Amniotic epithelial cell (primary cell): ENCODE measurements at places on chromosomes 16 and 17.

DNA sequence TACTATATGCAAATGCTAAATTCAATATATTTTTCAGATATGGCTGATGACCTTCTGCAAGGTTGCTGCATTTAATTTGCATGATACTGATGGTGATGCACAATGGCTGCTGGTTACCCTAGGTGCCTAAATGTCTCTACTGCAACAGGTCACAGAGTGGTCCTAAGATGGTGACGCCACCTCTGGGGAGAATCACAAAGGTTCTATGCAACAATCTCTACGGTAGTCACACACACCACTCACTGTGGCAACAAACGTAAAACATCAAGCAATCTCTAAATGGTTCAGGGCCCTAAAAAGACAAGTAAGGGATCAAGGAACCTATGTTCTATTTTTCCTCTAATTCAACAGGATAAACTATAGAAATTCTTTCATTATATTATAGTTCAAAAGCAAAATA is 293.3 kb downstream of the CEP112 start:
- DNase-seq = no peak

- no peak for DNase-seq
Measured at GRCh38 chr16:57229079-57229478, 16.0 kb upstream of the ARL2BP start.

DNA sequence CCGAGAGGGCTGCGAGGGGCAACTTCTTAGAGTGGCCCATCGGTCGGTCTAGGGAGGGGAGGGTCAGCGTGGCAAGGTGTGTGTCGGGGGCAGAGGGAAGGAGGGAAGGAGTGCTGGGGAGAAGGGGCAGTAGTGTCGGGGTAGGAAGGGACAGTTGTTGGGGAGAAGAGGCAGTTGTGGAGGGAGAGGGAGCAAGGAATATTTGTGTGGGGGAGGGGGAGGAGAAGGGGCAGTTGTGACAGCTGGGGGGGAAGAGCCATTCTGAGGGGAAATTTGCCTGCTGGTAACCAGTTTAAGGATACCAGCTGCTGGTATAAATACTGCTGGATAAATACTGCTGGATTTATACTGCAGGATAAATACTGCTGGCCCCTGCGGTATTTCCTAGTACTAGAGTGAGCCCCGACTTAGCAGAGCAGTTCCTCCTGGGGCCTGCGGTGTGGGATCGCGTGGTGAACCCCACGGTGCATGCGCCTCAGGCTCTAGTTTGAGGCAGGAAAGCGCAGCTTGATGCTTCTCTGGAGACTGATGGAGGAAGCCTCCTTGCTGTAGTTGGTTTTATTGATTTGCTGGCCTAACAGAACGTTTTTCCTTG is 309 bp downstream of the DNAH2 start:
- DNase-seq = peak; percentile 18

DNA sequence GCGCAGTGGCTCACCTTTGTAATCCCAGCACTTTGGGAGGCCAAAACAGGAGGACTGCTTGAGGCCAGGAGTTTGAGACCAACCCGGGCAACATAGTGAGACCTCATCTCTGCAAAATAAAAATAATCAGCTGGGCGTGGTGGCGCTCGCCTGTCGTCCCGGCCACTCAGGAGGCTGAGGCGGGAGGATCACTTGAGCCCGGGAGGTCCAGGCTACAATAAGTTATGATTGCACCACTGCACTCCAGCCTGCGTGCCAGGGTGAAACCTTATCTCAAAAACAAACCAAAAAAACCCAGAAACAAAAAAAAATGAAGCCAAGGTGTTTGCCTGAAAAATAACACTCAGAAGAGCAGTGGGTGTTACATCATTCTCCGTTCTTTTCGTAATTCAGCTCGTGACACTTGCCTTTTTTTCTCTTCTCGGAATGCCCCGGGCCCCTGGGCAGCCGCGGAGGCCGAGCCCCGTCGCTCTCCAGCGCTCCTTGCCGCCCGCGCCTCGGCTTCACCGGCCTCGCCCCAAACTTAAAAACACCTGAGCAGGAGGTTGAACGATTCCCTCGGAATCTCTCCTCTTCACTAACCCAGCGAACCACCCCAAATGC is 17.0 kb downstream of the PRCD start:
- peak; percentile 90 for DNase-seq

GRCh38 chr17:67478401-67479041 is 101.4 kb downstream of the PITPNC1 start:
- DNase-seq = no peak

DNA sequence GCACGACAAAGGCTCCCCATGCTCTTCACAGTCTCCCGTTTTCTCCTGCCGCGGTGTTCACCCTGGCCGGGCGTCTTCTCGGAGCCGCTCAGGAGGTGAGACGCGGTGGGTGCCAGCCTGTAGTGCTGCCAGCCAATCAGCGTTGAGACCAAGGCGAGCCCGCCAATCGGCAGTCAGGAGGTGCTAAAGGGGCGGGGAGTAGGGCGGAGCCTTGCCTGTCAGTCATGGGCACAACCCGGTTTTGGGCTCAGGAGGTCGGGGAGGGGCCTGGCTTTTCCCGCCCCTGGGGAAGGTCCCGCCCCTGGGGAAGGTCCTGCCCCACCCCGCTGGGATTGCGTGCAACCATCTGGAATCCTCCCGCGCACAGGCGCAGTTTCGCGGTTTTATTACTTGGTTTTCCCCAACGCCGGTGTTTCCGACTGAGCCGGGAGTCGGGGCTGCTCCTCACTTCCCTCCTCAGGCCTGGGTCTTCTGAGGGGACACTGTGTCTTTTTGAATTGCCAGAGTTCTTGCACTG is at the start of gene PRDM7:
Gene PRDM7, minus strand, starts transcription at position 92 of the 517 bp plus-strand sequence. CDS start 1,421 bp downstream, outside the sequence.
- DNase-seq = peak; percentile 95

DNA sequence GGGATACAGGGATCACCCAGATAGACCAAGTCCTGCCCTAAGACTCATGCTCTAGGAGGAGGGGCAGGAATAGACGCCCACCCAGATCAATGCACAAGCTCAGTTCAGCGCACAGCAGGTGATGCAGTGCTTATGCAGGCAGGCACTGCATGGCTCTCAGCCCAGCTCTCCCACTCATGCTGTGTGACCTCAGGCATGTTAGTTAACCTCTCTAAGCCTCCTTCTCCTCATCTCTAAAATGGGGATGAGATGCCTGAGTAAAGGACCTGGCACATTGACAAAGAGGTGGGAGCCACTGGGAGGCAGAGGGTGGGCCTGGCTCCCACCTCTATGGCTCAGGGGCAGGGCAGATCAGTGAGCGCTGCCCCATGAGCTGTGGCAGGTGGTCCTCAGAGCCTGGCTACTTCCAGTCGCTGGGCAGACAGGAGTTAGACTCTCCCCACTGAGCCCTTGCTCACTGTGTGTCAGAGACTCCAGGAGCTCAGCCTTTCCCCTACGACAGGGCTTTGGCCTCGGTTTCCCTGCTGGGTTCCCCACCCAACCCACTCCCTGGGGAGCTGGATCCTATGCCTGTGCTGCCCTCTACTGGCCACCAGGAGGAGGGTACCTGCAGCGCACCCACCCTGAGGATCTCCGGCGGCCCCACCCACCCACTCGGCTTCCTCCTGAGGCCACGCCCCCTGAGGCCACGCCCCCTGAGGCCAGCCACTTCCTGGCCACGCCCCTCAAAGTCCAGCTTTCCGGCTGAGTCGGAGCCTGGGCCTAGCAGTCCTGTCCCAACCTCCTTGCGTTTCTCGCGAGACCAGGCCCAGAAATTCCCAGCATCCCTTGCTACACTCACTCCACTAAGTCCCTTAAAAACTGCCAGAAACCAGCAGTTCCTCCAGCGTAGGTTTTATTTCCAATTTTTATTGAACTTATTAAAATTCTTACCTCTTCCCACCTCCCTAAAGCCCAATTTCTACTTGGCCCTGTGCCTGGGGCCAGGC is 196.1 kb downstream of the GSG1L start:
- DNase-seq = peak; percentile 59

- no peak for DNase-seq
Measured at GRCh38 chr17:48031966-48032365, 5.6 kb downstream of the COPZ2 start.

GRCh38 chr16:69724981-69725479 is 1.3 kb downstream of the NQO1 start:
- DNase-seq = peak; percentile 20

DNA sequence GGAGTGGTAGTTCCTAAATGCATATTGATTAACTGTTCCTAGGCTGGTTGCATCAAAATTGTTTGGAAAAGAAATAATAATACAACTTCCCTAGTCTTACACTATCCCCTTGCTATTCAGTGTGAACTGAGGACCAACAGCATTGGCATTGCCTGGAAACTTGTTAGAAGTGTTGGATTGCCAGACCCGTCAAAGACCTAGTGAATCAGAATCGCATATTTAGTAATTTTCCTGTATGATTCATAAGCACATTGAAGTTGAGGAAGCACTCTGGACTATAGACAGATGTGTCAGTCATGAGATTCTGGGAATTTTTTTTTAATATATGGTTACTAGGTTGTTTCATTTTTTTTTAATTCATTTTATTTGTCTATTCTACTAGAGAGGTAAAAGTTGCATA is 34.7 kb upstream of the KCNJ16 start:
- peak; percentile 55 for DNase-seq
